ENCODE measurements at places on chromosomes 5 and 9. TPM values are rescaled to one million over a fixed set of nuclear protein-coding genes. Genes with fewer than 3 reads are reported as not detected.

DNA sequence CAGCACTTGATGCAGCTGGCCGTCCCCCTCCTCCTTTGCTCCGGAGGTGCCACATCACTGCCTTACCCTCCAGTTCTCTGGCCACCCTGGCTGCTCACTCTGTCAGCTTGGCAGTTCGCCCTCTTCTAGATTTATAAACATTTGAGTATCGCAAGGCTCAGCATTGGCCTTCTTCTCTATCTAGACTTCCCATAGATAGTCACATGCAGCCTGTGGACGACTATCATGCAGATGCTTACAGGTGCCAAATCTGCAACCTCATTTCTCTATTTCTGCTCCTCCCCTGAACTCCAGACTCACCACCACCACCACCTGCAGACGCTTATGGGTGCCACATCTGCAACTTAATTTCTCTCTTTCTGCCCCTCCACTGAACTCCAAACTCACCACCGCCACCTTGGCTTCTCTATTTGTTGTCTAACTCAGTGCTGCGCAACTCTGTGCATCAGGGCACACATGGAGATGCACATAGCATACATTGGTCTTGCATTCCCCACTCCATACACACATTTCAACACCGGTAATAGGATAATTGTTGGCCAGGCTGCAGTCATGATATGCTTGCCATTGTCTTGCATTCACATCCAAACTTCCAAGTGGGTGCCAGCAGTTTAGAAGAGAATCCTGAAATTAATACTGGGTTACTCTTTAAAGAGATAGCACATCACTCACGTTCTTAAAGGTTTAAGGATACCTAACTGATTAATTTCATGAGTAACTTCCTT is 1.9 kb upstream of the DAP start:
- DNase-seq: no peak

- no peak for DNase-seq
Measured at GRCh38 chr5:76689321-76690036, 26.4 kb upstream of the F2R start.

Gene NCS1
- 22.2 TPM for total RNA-seq

DNA sequence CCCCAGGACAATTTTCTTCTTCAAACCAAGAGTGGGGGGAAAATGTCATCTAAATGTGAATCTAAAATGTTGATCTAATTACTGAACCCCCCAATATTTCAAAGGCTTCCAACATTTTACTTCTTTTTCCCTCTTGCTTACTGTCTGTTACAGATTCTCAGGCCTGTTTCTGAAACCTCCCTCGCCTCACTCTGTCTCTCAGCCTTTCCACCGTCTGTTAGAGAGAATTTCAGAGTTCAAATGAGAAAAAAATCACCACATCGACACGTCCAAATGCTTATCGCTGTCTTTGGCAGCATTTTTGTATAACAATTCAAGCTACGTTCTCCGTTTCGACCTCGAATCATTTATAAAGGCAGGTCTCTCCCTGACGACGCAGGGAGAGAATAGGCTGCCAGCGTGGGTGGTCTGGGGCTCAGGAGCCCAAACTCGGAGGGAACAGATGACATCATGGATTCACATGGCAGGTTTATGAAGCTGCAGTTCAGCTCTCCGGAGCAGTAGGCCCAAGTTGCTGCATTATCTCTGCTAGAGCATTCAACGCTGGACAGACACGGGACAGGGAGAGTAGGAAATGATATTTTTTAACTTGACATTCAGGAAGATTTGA is 139.8 kb downstream of the GAS1 start:
- DNase-seq: no peak

Gene IL4
- total RNA-seq: not detected

Gene TRIM52
- total RNA-seq: 14.1 TPM

Measured in type B pancreatic cell (in vitro differentiated cells).